ENCODE measurements at places on chromosomes 5 and 9.

DNA sequence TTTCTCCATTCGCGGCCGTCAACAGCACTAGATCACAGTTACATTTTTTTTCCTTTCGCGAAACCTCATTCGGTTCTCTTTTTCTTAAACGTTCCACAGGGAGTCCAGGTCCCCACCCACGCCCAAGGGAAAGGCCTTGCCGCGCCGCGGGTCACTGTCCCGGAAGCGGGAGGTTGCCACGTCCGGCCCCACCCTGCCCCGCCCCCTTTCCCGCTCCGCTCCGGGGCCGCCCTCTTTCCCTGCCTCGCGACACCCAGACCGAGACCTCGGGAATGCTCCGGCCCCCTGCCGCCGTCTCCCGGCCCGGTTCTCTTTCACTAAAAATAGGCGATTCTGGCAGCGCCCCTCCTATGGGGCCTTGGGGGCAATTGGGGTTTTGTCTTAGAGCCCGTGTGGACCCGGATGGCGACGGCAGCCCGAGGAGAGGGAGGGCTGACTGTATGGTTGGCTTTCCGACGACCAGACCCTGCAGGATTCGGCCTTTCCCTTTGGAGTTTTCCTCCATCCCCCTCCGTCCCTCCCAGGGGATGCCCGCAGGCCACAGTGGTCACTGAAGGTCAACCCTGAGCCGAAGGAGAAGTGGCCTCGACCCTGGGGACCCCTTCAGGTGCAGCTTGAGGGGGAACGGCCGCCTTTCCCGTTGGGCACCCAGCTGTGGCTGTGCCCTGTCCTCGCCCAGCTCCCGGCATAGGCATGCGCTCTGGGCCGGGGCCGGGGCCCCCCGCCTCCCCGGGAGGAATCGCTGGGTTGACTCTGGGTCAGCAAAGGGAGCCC, 2.8 kb upstream of the RACK1 start:
- DNase-seq = peak; percentile 52

DNA sequence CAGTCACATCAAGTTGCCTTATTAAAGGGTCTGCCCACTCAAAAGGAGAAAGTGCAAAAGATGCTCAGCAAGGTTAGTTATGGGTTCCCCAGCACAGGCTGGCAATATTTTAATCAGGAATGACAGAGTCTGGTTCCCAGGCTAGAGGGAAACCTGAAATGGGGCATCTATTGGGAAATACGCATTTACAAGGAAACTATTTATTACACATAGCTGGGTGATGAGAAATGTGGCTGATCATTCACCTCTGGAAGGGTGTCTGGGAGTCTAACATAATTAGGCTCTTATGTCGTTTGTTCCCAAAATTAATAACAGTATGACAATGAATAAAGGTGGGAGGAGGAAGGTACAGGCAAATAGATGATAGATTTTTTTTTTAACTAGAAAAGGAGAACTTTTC, 314.7 kb downstream of the ENC1 start:
- DNase-seq = no peak

GRCh38 chr5:149367249-149367971, 9.6 kb downstream of the PCYOX1L start:
- DNase-seq = no peak

- no peak for DNase-seq
These were observed 43.9 kb downstream of the ANKRD31 start for GRCh38 chr5:75192804-75193203.

- no peak for DNase-seq
These were observed 183.2 kb upstream of the TUSC1 start for GRCh38 chr9:25861421-25861820.

DNA sequence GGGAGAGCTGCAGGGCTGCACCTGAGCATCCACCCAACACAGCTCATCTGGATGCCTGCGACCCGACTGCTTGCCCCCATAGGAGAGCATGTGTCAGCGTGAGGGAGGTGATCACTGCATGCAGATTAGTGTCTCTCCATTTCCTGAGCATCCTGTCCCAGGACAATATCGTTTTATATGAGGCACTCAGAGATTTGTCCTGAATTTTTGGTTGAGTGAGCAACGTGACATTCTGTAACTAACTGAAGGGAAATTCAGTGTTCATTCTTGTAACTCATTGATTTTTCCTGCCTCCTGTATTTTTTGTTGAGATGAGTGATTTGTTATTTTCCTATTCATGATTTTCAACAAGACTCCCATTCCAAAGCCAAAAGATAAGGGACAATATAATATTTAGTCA, 20.7 kb upstream of the ANKRD34B start:
- DNase-seq = no peak

DNA sequence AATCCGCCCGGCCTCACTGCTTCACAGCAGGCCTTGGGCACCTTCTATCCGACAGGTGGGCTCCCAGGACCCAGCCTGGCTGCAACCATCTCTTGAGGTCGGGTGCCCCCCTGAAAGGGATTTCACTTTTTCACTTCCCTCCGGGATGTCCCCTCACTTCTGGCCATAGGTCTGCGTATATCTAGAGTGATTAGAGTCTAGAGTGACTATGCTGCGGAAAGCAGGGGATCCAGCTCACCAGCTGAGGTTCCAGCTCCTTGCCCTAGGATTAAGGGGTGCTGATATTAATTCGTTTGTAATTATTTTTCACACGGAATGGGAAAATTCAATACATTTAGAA, 3.1 kb downstream of the DMRT2 start:
- DNase-seq = no peak

- DNase-seq = no peak
These were observed 101.1 kb downstream of the ISL1 start for GRCh38 chr5:51484326-51484725.

GRCh38 chr5:179738742-179739141, 6.1 kb downstream of the MAML1 start:
- no peak for DNase-seq

DNA sequence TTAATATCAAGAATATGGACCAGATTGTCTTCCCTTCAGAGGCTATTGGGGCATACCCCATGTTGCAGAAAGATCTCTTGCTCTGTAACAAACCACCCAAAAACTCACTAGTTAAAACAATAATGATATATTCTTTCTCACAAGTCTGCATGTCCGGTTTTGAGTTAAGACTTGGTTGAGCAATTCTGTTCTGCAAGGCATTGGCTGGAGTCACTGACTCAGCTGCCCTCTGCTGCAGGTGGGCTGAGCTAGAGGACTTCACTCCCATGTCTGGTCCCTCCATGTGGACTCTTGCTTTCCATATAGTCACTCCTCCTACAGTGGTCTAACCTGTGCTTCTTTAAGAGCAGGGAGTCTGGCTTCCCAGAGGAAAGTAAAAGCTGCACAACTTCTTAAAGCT, 73.4 kb downstream of the ESM1 start:
- DNase-seq = no peak

- DNase-seq = no peak
These were observed 615.8 kb downstream of the BNC2 start for GRCh38 chr9:16254674-16255073.

DNA sequence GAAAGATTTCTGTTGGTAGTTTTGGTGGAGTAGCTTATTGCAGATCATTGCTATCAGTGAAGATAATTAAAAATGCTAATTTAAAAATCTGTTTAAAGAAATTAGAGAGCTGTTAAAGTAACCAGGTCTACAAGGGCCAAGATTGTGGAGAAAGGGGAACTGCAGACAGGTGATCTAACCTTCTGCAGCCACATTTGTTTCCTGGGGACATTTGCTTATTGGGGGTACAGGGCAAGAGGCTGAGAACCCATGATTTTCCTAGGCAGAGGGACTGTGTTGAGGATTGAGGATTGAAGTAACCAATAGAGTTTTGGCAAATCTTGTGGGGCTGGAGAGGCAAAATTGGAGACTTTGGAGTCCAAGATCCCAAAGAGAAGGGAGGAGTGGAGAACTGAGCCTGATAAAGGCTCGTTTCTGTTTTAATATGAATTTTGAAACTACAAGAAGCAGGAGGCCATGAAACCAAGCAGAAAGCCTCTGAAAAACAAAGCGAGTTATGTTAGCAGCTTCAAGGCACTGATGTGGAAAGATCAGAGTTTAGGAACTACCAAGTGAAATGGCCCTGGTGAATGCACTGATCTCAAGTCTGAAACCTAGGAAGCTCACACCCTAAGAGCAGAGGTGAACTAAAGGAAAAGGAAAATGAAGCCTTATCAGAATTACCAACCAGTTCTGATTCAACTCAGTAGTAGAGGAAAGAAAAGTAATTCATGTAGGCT, 219.8 kb upstream of the C9orf72 start:
- DNase-seq = no peak

GRCh38 chr9:3912280-3912679, 386.5 kb upstream of the RFX3 start:
- no peak for DNase-seq

- no peak for DNase-seq
These were observed 112.3 kb downstream of the TLE4 start for GRCh38 chr9:79684059-79684458.

GRCh38 chr5:110832683-110833082, 93.9 kb downstream of the SLC25A46 start:
- no peak for DNase-seq

DNA sequence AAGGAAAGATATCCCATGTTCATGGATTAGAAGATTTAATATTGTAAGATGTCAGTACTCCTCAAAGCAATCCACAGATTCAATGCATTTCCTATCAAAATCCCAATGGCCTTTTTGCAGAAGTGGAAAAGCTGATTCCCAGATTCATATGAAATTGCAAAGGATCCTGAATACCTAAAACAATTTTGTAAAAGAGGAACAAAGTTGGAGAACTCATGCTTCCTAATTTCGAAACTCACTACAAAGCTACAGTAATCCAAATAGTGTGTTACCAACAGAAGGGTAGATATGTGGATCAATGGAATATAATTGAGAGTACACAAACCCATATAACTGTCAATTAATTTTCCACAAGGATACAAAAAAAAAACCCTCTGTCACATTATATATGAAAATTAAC, 154.3 kb upstream of the ZNF618 start:
- no peak for DNase-seq

DNA sequence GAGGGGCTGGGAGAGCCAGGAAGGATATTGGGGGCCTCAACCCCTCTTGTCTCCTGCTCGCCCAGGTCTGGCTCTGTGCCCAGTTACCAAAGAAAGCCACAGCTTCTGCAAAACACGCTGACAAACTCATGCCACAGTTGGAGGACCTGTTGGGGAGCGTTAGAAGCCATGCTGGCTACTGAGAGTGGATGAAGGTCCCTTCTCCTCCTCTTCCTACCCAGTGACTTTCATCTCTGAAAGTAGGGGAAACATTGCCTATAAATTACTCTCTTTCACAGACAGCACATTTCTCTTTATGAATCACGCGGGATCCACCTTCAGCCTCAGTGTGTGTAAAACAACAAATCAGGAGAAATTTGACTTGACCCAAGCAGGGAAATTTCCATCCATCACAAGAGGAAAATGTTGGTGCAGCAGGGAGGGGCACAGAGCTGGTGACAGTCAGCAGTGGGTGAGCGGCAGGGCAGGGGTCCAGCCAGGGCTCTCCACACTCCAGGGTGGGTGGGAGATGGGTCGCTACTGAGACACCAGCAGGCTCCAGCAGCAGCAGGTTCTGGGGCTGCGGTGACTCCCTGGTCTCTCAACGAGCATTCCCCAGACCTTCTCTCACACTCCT, 181.9 kb downstream of the FGF18 start:
- no peak for DNase-seq

GRCh38 chr5:66859526-66859925, 263.3 kb downstream of the MAST4 start:
- no peak for DNase-seq

- DNase-seq = no peak
These were observed 20.6 kb downstream of the ELL2 start for GRCh38 chr5:95940758-95941682.

GRCh38 chr9:137234055-137234697, 3.5 kb downstream of the SLC34A3 start:
- no peak for DNase-seq

- no peak for DNase-seq
These were observed 206.5 kb downstream of the ARL15 start for GRCh38 chr5:54103871-54104270.

DNA sequence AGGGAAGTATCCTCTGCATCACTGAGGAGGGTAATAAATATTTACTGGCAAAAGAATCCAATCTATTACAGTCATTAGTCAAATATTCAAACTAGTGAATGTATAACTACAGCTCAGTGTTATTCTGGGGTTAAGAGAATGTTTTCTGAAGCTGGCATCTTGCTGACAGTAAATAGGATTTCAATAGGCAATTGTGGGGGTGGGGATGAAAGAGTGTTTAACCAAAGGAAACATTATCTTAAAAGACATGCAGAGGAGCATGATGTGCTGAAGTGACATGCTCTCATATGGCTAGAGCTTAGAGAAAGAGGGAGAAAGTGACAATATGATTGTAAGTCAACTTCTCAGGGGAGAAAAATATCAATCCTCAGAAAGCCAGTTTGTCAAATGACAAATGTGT, 618.4 kb upstream of the RIOK2 start:
- no peak for DNase-seq

DNA sequence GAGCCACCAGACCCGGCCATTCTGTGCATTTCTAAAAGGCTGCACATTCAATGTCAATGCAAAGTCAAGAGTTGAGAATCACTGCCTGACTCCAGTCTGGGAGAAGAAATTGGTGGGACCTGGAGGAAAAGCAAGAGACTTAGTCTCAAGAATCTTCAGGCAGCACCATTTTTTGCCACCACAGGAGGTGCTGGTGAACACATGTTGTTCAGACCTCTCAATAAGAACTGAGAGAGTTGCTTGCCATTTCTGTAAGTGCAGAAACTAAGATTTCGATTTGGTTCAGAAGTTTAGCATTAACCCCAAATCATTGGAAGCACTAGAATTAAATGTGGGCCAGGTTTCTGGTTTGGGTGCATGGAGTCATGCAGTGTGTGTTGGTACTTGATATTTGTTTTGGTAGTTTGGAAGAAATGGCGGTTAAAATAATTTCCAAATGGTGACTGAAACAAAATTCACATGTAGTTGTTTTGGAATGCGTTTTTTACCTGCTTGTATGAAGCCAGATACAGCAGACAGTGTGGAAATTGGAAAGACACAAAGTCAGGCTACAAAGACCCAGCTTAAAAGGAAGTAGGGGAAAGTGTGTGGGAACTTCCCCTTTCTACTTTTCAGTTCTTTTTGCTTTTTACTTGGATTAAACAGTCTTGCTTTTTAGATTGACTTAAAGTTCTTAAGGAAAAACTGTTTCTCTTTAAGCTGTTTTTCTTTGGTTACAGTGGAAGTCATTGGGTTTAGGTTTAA, 20.4 kb downstream of the PDE8B start:
- no peak for DNase-seq

All from stimulated activated CD8-positive, alpha-beta memory T cell treated with anti-CD3 and anti-CD28 coated beads, Interleukin-2, amount 100 ng/mL, for 1 hour (primary cell).